ENCODE measurements at places on chromosomes 16 and 17.

GRCh38 chr16:24381470-24382118 lies 125.5 kb downstream of the CACNG3 start:
- no peak for DNase-seq

- DNase-seq: no peak
Observed at GRCh38 chr17:76390003-76390421, 5.6 kb downstream of the SPHK1 start.

DNA sequence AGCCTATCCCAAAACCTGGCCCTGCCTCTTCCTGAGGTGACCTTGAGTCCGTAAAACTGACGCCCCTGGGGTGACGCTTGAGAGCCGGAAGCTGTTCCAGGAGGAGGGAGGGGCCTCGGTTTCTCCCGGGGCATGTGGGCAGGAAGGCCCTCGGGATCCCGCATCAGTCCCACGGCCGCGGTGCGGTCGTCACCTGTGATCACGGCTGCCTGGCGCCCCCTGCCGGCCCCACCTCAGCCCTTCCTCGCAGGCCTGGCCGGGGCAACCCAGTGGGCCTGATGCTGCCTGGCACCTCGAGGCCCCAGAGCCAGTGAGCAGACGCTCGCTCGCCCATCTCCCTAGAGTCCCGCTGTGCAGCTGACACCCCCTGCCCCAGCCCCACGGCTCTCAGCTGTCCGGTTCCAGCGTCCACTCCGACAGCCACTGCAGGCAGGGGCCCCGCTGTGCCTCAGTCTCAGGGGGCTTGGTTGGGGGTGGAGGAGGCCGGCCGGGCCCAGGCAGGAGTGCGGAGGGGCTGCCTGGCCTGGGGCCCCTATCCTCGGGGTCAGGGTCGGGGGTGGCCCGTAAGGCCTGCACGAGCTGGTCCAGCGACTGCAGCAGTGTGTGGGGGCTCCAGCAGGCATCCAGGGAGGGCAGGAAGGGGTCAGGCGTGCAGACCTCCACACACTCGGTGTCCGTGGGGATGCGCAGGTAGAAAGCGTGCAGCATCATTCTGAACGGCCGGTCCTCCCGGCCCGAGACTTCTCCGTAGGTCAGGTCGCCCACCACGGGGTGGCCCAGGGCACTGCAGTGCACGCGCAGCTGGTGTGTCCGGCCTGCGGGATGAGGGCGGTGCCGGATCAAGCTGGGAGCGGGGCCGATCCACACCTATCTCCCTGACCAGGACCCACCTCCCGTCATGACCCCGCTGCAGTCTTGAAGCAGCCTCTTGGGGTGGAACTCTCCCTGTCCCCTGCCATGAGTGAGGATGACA lies 2.3 kb downstream of the RPUSD1 start:
- DNase-seq: no peak

GRCh38 chr17:17080781-17081180 lies 38.5 kb downstream of the MPRIP start:
- no peak for DNase-seq

DNA sequence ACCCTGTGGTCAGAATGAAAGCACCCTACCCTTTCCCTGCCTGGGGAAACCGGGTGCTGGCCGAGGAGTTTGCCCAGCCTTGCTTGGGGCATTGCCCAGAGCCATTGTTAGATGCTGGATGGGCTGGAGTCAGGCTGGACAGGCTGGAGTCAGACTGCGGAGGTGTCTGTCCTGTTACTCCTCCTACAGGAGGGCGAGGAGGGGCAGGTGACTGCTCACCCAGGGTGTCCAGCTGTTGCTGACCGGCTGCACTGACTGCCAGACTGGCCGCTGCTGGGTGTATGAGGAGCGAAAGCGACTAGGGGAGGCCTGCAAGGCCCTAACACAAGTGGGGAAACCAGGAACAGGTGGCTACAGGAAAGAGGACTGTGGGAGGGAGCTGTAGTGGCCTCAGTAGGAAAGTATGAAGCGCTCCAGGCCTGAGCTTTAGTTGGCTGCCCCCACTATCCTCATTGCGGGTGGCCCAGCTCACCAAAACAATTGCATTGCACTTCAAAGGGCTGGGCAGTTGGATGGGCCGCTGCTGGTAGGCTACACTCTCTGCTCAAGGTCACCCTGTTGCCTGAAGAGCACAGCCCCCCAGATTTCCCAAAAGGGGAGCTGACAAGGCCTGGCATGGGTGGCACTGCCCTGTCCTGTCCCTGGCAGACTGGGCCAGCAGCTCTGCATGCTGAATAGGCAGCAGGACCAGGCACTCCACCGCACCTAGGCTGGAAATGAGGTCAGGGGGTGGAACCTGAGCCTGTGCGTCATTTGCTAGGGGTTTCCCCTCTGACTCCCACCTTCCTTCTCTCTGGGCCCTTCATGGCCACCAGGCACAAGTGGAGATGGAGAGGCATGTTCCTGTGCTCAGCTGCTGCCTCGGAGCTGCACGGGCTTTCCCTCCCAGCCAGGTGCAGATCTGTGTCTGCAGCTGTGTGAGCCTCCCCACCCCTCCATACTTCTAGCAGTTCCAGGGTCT lies 18.4 kb downstream of the LDHD start:
- DNase-seq: no peak

DNA sequence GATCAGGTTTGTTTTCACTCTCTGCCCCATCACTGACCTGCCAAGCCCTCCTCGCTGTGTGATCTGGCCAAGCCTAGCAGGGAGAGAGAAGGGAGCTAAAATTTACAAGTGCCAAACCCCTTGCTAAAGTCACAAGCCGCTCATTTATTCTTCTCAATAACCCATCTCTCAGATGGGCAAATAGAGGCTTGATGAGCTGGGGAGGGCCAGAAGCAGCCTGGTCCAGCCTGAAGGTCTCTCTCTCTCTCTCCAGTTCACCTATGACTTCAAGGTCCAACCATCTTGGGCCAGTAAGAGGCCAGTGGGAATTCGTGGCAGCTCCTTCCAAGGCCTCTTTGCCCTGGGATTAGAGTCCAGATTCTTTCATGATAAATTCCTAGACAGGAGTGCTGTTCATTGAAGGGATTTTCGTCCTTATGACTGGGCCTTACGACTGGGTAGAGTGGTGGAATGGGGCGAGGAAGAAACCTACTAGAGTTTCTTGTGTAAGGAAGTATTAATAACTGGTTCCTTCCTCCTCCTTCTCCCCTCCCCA lies 3.4 kb downstream of the CA7 start:
- no peak for DNase-seq

GRCh38 chr16:88940862-88941817 lies 35.9 kb downstream of the CBFA2T3 start:
- no peak for DNase-seq

DNA sequence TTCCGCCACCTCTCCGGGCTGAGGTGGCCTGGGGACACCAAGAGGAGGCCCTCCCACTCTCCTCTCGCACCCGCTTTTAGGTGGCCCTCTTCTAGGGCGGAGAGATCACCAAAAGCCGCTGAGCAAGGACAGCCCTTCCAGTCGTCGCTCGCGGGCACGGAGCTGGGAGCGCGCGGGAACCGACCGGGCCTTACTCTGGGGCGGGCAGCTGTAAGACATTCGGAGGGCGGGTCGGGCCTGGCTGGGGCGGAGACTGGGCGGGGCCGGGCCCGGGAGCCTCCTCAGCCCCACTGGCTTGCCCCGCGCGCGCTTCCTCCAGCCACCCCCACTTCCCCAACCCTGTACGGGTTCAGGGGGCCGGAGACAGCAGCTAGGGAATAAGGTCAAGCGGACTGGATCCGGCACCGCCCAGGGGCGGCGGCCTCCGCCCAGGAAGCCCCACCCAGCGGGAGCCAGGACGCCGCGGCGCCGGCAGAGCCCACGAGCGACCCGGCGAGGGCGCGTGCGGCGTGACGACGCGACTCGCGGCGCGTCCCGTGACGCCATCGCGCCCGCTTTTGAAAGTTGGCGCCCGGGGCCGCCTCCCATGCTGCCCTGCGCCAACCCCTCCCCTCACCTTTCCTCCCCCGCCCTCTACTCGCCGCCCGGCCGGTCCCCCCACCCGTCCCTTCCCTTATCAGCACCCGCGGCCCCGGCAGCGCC lies 351 bp upstream of the CTCF start:
- DNase-seq: peak; percentile 91

DNA sequence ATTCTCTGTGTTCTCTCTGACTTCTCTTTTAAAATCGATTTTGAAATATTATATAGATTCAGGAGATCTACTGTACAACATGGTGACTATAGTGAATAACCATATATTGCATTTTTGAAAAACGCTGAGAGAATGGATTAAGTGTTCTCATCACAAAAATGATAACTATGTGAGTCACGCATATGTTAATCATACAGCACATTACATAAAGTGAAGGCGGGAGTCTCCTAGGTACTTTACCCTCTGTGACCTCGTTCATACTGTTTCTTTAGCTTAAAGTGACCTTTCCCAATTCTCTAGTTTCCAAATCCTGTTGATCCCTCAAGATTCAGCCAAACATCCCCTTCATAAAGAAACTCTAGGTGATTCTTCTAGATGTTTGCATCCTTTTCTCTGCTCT lies 3.1 kb upstream of the KRTAP3-2 start:
- no peak for DNase-seq

DNA sequence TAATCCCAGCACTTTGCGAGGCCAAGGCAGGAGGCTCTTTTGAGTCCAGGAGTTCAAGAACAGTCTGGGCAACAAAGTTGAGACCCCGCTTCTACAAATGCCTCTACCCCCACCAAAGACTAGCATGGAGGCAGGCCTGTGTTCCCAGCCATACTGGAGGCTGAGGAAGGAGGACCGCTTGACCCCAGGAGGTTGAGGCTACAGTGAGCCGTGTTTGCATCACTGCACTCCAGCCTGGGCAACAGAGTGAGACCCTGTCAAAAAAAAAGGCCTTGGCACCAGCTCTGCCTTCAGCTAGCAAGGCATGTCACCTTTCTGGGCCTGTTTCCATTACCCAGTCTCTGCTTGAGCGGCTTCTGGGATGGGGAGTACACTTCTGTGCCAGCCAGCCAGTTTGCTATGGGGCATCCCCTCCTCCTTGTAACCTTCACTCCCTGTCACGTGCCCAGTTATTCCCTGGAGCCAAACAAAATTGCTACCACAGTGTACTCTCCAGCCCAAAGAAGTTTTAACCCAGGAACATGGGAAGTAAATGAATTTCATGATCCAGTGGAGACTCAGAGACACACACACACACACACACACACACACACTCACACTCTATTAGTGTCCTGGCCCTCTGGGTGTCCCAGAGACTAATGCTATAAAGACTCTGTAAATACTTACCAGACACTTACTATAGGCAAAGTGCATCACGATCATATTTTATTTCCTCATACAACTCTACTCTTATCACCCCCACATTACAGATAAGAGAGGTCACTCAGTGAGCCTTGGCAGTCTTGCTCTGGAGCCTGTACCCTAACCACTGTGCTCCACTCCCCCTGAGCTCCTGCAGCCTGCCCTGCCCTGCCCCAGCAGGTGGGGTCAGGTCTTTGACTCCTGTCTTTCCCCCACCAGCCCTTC lies 2.5 kb downstream of the CISD3 start:
- DNase-seq: no peak

DNA sequence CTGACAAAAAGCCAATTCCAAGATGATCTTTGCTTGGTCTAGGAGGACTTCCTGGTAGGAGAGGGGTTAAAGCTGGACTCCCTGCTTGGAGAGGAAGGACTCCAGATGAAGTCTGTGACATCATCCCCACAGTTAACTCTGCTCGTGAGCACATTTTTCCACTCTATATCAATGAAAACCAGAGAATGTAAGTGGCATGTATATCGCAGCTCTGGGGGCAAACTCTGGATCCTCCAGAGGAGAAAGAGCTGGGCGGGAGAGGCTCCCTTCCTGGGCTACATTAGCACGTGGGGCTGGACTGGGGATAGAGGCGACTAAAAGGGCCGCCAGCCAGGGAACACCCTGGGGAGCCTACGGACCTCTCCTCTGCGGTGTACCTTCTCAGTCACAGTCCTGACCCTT lies 34.1 kb downstream of the HIC1 start:
- DNase-seq: no peak

GRCh38 chr16:24701521-24701951 lies 27.9 kb upstream of the TNRC6A start:
- no peak for DNase-seq

DNA sequence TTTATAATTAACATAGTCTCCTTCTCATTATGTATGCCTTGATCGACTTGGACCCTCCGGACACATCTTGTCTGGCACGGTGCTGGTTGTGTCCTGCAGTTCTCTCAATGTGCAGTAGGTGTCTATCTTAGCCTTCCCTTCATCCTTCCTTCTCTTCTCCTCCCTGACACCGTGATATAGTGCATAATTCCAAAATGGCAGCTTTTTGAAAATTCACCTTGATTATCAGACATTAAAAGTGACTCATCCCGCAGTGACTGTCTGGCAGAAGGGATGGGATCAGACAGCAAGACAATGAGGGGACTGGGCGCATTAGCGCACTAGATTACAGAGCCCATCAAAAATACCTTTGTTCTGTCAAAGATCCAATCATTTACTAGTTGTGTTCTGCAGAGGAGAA lies 70.0 kb upstream of the PMFBP1 start:
- peak; percentile 7 for DNase-seq

DNA sequence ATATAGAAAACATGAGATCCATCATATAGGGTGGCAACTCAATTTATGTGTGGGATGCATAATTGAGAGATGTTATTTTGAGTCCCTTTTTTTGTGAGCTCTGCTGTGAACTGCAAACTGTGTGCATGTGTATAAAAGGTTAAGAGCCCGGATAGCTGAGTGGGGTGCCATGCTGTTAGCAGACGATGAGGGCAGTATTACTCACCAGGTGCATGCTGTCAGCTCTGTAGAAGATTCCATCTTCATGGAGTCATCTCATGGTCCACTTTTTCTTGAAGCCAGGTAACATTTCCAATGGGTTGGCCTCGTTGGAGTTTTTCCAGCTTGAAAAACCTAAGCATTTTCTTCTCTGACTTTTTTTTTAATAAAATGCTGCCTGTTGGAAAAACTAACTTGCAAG lies 43.0 kb upstream of the RHBDL3 start:
- DNase-seq: no peak

- DNase-seq: no peak
Observed at GRCh38 chr16:89749637-89750036, 28.3 kb downstream of the ZNF276 start.

- no peak for DNase-seq
Observed at GRCh38 chr16:84062734-84063640, 20.4 kb upstream of the SLC38A8 start.

- no peak for DNase-seq
Observed at GRCh38 chr17:28402224-28402630, 3.8 kb downstream of the SLC46A1 start.

DNA sequence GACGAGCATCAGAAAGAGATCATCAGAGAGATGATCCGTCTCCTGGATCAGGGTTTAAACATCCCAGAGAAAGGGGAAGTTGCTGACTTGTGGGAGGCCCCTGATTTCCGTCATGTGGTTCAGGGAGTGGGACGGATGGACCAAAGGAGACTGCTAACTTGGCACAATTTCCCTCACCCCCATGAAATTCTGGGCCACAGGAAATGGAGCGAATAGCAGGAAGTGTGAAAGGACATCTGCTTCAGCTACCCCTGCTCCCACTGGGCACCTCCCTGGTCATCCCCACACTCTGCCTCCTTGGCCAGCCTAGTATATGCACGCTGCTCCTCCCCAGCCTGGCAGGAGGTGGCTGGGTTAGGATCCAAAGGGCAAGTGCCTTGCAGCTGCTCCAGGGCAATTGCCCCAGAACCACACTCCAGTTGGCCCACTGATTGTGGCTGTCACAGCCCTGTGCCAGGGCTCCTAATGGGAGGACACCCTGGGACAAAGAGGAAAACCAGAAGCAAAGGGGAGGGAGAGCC lies 1.3 kb downstream of the ARRB2 start:
- DNase-seq: peak; percentile 13

GRCh38 chr16:56609463-56609921 lies 1.1 kb downstream of the MT2A start:
- peak; percentile 70 for DNase-seq

GRCh38 chr16:11354407-11354732 lies 9.1 kb downstream of the RMI2 start:
- no peak for DNase-seq

All from KG1 (cell line).